ENCODE measurements at places on chromosomes 7 and 10.

DNA sequence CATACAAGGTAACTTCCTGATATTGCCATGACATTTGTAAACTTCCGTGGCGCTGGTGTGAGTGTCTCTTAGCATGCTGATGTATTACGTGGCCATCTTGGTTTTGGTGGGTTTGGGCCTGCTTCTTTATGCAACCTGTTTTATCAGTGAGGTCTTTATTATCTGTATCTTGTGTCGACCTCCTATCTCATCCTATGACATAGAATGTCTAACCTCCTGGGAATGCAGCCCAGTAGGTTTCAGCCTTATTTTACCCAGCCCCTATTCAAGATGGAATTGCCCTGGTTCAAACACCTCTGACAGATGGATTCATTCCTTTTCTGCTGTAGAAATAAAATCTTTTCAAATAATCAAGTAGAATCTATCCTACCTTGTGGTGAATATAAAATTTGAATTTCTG, 23.0 kb upstream of the GPR141 start:
- DNase-seq = no peak

DNA sequence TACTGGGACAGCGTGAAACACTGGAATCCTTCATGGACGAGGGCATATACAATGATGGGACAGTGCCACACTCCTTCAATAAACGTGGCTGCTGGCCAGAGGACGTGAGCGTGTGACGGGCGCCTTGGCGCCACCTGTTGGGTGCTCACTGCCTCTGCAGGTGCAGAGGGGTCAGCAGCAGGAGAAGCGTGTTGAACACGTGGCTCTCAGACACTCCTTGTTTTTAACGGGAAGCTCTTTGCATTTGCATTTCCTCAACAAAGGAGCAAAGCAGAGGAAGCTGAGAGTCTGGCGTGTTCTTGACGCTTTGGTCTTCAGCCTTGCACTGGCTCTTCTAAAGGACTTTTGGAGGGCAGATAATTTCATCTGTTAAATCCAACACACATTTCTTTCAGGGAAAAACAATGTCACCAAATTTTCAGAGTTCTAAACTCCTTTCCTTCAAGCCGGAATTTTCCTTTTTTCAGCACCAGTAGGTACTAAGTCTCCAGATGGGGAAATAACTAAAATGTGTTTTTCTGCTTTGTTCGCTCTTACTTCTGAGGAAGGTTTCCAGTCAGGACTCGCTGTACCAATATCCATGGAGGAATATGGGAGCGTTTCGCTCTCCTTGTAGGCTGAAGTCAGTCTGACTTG, 2.9 kb upstream of the GET4 start:
- no peak for DNase-seq

GRCh38 chr7:16774986-16775385, 21.4 kb downstream of the TSPAN13 start:
- no peak for DNase-seq

- DNase-seq = no peak
Measured at GRCh38 chr10:102150970-102151773, 1.0 kb upstream of the NOLC1 start.

DNA sequence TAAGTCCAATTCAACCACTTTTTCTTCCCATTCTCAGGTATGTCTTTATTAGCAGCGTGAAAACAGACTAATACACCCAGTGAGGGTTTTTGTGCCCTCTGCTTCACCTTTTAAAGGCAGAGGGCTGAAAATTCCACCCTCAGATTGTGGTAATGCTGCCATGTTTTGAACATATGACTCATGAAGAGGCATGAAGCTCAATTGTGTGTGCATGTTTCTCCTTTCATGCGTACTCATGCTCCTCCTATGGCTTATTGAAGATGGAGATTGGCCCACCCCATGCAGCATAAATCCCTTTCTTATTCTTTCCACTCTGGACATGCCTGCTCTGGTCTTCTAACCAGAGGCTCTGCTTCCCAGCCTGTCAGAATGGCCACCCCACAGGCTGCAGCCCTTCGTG, 168.0 kb upstream of the PRKCQ start:
- no peak for DNase-seq

- no peak for DNase-seq
Measured at GRCh38 chr10:26254616-26255015, 38.0 kb downstream of the GAD2 start.

GRCh38 chr7:23293500-23294073, 5.6 kb upstream of the MALSU1 start:
- DNase-seq = no peak

DNA sequence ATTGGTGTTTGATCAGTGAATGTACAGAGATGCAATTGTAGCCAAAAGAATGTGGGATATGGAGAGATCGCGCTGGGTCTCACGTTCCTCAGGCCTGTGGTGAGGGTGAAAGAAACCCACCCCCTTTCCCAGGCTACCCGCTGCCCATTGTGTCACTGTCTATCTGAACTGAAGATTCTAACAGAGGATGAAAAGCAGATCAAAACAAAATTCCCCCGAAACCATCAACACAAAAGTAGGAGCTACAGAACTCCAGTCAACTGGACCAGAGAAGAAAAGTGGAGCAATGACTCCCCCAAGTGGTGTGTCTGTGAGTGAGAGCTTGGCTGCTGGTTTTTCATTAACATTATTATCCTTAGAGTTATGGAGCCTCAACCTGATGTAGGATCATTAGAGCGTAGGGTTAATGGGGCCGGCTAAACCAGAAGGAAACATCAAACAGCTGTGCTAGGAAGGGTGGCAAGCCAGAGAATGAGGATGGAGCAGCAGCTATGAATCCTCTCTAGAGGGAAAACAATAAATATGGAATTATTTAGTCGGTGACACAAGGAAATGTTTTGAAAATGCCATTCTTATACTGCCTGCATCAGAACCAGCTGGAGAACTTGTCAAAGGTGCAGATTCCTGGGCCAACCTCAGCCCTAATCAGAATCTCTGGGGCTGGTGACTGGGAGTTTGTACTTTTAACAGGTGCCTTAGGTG, 38.3 kb downstream of the AKR1B1 start:
- DNase-seq = peak; percentile 46

DNA sequence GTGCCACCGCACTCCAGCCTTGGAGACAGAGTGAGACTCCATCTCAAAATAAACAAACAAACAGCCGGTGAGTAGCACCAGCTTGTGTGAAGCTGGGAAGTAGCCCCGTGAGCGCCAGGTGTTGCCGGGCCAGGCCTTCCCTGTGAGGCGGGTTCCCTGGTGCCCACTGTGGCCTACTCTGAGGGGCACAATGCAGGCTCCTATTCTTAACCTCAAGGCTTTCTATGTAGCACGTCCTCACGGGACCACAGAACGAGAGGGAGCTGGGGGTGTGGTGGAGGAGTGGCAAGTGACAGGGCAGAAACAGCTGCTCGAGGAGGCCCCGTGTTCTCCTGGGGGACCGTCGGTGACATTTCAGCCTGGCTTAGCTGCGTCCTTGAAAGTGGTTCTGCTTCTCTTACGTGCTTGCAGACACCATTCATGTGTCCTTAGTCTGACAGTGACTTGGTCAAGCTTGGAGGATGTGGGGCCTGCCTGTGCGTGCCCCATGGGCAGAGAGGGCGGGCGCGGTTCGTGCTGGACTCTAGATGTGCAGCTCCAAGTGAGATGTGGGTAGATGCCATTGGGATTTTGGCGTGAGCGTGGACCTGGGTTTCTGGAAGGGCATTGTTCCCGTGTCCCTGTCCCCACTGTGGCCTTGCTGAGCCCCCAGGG, 116.6 kb downstream of the NKX6-2 start:
- DNase-seq = no peak

DNA sequence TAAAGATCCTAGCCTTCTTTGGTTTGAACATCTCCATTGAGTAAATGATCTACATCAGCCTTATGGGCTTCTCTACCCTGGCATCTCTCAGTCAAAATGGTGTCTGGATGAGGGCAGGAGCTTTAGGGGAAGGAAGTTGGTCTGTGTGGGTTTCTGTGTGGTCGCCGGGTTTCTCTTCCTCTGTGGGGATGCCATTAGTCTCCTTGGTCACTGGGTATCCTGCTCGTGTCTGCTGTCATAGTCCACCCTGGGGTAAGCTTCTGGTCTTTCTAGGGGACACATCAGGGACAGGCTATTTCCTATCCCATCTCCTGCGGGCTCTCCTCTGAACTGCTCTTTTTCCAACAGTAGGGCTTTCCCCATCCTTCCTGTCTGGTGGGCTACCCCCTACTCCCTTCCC, 150.3 kb upstream of the NPY start:
- DNase-seq = no peak

DNA sequence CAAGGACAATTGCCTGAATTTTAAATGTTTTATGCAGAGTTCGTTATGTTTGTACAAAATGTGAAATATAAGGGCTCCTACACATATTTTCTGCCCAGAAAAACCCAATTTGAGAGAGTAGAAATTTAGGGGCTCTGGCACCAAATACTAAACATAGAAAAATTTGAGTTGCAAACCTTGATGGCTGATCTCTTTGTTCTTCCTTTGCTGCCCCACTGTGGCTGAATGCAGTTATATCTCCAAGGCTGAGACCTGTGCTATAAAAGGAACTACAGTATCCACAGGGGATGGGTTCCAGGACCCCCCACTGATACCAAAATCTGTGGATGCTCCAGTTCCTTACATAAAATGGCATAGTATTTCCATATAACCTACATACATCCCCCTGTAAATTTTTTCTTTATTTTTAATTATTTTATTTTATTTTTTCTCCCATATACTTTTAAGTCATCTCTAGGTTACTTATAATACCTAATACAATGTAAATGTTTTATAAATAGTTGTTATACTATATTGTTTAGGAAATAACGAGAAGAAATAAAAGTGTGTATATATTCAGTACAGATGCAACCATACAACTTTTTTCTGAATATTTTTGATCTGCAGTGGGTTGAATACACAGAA, 22.5 kb downstream of the CFAP43 start:
- no peak for DNase-seq

GRCh38 chr10:18008986-18009385, 57.3 kb downstream of the SLC39A12 start:
- no peak for DNase-seq

DNA sequence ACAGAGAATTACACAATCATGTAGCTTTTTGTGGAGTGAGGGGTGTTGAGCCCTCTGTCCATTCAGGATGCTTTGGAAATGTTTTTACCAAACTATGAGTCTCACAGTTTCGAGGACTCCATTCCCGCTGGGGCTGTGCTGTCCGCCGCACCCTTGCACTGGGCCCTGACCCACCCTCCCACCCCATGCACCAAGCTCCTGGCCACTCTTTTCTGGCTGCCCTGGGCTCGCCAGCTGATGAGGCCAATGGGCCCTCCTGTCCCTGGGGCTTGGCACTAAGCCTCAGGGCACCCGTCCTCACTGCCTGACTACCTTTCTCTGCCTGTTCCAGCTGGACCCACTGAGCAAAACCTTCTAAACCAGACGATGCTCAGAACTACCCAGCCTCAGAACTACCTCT, 332.1 kb downstream of the PTPRN2 start:
- no peak for DNase-seq

GRCh38 chr7:66348531-66348930, 143.4 kb downstream of the TPST1 start:
- DNase-seq = no peak

GRCh38 chr7:16891338-16891737, 9.6 kb upstream of the AGR3 start:
- DNase-seq = no peak

GRCh38 chr10:20674926-20675325, 222.2 kb downstream of the NEBL start:
- DNase-seq = no peak

DNA sequence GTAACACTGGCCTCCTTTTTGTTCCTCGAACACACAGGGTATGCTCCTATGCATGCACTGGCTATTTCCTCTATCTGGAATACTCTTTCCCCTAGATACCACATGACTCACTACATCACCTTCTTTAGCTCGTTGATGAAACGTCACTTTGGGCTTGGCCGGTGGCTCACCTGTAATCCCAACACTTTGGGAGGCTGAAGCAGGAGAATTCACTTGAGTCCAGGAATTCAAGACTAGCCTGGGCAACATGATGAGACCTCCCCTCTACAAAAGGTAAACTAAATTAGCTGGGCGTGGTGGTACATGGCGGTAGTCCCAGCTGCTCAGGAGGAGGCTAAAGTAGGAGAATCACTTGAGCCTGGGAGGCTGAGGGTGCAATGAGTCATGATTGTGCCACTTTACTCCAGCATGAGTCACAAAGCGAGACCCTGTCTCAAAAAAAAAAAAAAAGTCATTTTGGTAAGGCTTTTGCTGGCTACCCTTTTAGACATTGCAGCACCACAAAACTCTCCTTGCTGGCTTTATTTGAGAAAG, 14.5 kb downstream of the ANKIB1 start:
- no peak for DNase-seq

DNA sequence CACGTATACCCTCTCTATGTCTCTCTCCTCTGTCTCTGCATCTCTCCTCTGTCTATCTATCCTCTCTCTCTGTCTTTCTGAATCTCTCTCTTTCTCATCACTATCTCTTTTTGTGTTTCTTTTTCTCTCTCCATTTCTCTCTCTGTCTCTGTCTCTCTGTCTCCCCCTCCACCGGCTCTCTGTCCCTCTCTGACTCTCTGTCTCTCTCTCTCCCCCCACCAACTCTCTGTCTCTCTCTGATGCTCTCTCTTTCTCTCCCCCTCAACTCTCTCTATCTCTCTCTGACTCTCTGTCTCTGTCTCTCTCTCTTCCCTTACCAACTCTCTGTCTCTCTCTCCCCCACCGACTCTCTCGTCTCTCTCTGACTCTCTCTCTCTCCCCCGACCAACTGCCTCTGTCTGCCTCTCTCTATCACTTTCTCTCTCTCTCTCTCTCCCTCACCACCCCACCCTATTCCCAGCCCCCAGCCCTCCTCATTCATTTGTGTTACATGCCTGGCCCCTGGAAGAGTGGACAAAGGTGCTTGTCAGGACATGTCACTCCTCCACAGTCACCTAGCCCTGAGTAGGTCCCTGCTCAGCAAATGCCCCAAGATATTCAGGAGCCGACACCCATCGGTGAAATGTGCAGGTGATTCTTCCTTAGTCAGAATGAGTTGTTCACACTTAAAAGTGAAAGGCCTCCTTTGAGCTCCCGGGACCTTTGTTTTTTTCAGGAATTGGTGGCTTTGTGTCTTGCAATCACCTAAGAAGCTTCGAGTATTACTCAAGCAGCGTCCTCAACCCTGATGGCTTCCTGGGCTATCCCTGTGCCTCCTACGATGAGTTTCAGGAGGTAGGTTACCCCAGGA, 13.6 kb downstream of the PNLIPRP2 start:
- DNase-seq = no peak

GRCh38 chr10:6592080-6592479, 12.0 kb upstream of the PRKCQ start:
- DNase-seq = no peak

All from NCI-H187 treated with DMSO at 0.1 percent for 48 hours (cell line).